Upper lobe of left lung (tissue), 6 donors: ENCODE measurements at places on chromosomes 4 and X. TPM values are rescaled to one million over a fixed set of nuclear protein-coding genes. Genes with fewer than 3 reads are reported as not detected.

GRCh38 chr4:143417679-143418403 lies 81.2 kb downstream of the GAB1 start:
- H3K36me3 ChIP-seq, result peaks cover 27% of the 10 kb centered on the region
- peak; percentile 6 for DNase-seq
- no peak overlapping the region for H3K27ac ChIP-seq
- H3K4me3 ChIP-seq, result no peak overlapping the region
- no peaks in the 10 kb centered on the region for H3K27me3 ChIP-seq

DNA sequence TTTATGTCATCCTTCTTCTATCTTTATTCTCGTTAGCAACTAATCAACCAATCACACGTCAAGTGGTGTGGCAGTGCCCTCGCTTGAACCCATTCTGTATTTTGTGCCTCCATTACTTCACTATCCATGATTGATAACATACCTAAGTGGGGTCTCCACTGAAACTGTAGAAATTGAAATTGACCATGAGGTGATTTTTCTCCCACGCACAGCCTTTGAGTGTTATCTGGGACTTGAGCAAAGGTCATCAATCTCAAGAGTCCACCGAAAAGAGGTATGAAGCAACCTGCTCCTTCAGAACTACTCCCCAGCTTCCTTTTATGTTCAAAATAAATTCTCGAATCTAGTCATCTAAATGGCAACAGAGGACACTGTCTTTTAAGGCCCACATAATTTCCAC lies 111.1 kb downstream of the SCD5 start:
- no peak for DNase-seq
- no peak overlapping the region for H3K4me3 ChIP-seq
- no peaks in the 10 kb centered on the region for H3K36me3 ChIP-seq

Gene CXorf65
- 3.3 TPM for total RNA-seq

DNA sequence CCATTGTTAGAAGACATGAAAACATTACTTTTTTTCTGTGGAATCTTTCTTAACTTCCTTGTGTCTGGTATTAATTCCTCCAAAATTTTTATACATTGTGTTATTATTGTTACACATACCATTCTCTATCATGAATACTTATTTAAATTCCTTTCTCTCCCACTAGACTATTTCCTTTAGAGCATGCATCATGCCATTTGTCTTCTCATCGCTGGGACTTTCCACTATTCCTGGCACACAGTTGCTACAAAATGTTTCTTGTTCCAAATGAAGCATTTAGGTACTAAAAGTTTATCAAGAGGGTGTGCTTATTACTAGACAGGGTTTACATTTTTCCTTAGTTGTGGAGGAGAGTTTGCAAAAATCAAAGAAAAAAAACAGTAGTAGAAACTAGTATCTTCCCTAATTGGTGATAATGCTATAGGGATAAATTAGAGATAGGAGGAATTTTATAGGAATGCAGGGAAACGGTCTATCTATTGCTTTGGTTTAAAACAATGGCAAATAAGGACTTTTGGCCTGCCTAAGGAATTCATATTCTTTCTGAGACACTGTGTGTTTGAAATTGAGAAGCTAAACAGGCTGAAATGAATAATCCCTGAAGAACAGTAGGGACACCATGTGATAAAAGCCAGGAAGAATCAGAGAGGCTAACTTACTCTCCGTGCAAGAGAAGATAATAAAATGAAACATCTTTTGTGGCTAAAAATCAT lies 187.5 kb upstream of the TBC1D9 start:
- no peaks in the 10 kb centered on the region for H3K36me3 ChIP-seq
- H3K4me3 ChIP-seq, result no peak overlapping the region
- H3K4me1 ChIP-seq, result no peaks in the 10 kb centered on the region
- H3K27me3 ChIP-seq, result no peaks in the 10 kb centered on the region

- H3K4me3 ChIP-seq, result no peak overlapping the region
- no peaks in the 10 kb centered on the region for H3K36me3 ChIP-seq
- no peaks in the 10 kb centered on the region for H3K4me1 ChIP-seq
- H3K27ac ChIP-seq, result no peak overlapping the region
- no peaks in the 10 kb centered on the region for H3K27me3 ChIP-seq
These were observed 189.3 kb upstream of the ANXA3 start for GRCh38 chr4:78362310-78362709.

Gene AKAP14
- total RNA-seq, result 10.5 TPM

GRCh38 chrX:3141031-3141430 lies 99.8 kb downstream of the ARSF start:
- H3K4me1 ChIP-seq, result no peaks in the 10 kb centered on the region
- no peaks in the 10 kb centered on the region for H3K36me3 ChIP-seq
- no peak overlapping the region for H3K4me3 ChIP-seq
- no peak for DNase-seq

GRCh38 chr4:74279716-74280115 lies 28.6 kb upstream of the EPGN start:
- H3K36me3 ChIP-seq, result no peaks in the 10 kb centered on the region
- H3K4me1 ChIP-seq, result no peaks in the 10 kb centered on the region
- DNase-seq, result no peak
- no peaks in the 10 kb centered on the region for H3K27me3 ChIP-seq

Gene RASSF6
- total RNA-seq, result 1.1 TPM

DNA sequence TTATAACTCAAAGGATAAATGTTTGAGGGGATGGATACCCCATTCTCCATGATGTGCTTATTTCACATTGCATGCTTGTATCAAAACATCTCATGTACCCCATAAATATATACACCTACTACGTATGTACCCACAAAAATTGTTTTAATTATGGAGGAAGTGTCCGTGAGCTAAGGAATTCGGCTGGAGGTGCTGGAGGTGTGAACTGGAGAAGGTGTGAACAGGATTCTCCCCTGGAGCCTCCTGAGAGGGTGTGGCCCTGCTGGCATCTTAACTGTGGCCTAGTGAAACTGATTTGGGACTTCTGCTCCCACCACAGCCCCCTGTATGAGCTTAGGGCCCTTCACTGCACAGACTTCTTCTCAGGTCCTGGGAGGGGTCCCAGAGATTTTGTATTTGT lies 23.4 kb downstream of the PNMA6E start:
- no peaks in the 10 kb centered on the region for H3K27me3 ChIP-seq
- H3K4me1 ChIP-seq, result no peaks in the 10 kb centered on the region
- no peaks in the 10 kb centered on the region for H3K36me3 ChIP-seq
- no peak for DNase-seq
- no peak overlapping the region for H3K4me3 ChIP-seq

- no peak overlapping the region for H3K4me3 ChIP-seq
- H3K27ac ChIP-seq, result no peak overlapping the region
- H3K36me3 ChIP-seq, result no peaks in the 10 kb centered on the region
- H3K4me1 ChIP-seq, result no peaks in the 10 kb centered on the region
- no peak for DNase-seq
These were observed 169.1 kb upstream of the ETNPPL start for GRCh38 chr4:108931926-108932325.

DNA sequence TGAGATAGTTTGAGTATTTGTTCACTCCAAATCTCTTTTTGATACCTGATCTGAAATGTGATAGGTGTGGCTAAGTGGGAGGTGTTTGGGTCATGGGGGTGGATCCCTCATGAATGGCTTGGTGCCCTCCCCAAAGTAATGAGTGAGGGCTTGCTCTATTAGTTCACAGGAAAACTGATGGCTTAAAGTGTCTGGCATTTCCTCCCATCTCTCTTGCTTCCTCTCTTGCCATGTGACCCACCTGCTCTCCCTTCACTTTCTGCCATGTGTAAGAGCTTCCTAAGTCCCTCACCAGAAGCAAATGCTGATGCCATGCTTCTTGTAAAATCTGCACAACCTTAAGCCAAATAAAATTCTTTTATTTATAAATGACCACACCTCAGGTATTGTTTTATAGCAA lies 61.1 kb downstream of the MAD2L1 start:
- DNase-seq, result no peak
- H3K27ac ChIP-seq, result no peak overlapping the region
- no peaks in the 10 kb centered on the region for H3K4me1 ChIP-seq
- no peaks in the 10 kb centered on the region for H3K27me3 ChIP-seq

Gene AWAT2
- not detected for total RNA-seq

DNA sequence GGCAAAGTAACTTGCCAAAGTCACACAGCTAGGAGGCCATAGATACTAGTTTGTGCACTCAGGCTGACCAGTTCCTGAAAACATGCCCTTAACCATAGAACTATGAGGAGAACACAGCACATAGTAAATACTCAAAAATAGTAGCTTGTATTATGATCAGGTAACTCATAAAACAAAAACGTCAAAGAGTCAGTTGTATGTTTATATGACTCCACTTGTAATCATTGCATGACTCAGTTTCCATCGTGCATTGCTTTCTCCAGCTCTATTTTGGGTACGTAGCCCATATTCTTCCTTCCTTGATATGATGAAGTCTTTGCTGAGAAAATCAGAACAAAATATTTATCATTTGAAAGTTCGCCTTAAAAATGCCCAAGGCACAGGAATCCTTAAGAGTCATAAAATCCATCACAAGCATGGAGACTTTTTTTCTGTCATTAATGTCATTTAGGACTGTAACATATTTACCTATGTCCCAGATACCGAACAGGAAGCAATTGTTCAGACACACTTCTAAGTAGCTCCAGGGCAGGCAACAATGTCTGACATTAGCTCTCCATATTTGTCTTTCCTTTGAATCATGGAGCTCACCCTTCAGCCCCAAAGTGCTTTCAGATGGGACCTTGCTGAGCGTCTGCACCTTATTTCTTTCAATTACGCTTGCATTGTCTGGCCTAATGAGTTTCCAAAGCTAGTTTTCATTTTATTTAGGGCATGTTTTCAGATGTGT lies 11.2 kb upstream of the MID1 start:
- H3K4me3 ChIP-seq, result no peak overlapping the region
- no peaks in the 10 kb centered on the region for H3K4me1 ChIP-seq
- no peak overlapping the region for H3K27ac ChIP-seq
- H3K27me3 ChIP-seq, result no peaks in the 10 kb centered on the region
- no peak for DNase-seq
- no peaks in the 10 kb centered on the region for H3K36me3 ChIP-seq

Gene GABRE
- total RNA-seq, result 50.5 TPM

Gene ADRA2C
- total RNA-seq, result 3.0 TPM

DNA sequence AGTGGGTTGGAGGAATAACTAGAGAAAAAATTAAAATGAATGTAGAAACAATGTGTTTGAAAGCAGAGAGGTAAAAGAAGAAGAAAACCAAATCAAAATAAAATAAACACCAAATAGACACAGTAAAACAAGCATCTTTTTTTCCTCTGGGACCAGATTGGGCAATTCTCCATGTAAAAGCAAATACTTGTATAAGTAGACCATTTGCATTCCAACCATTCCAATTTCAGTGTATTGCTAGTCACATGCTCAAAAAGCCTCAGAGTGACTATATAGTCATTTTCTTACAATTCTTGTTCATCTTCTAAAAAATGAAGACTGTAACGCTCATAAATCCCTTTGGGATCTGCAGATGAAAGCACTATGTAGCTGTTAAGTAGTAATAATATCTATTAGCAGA lies 969.5 kb downstream of the PCDH18 start:
- H3K27me3 ChIP-seq, result no peaks in the 10 kb centered on the region
- no peak overlapping the region for H3K4me3 ChIP-seq
- DNase-seq, result no peak

Gene EDNRA
- total RNA-seq, result 9.7 TPM

Gene MAP3K15
- total RNA-seq, result 5.2 TPM

GRCh38 chrX:24426340-24426913 lies 38.7 kb upstream of the PDK3 start:
- H3K36me3 ChIP-seq, result no peaks in the 10 kb centered on the region
- no peak overlapping the region for H3K27ac ChIP-seq
- peaks cover 9% of the 10 kb centered on the region for H3K4me1 ChIP-seq
- no peaks in the 10 kb centered on the region for H3K27me3 ChIP-seq
- H3K4me3 ChIP-seq, result no peak overlapping the region
- no peak for DNase-seq

Gene GRIA3
- total RNA-seq, result under 0.01 TPM

- no peaks in the 10 kb centered on the region for H3K27me3 ChIP-seq
- no peak for DNase-seq
- no peaks in the 10 kb centered on the region for H3K36me3 ChIP-seq
- H3K4me3 ChIP-seq, result no peak overlapping the region
These were observed 165.4 kb downstream of the SHROOM3 start for GRCh38 chr4:76600447-76600846.

- no peak overlapping the region for H3K27ac ChIP-seq
- DNase-seq, result no peak
- H3K4me1 ChIP-seq, result peaks cover 6% of the 10 kb centered on the region
- H3K27me3 ChIP-seq, result no peaks in the 10 kb centered on the region
- no peak overlapping the region for H3K4me3 ChIP-seq
These were observed 104.1 kb downstream of the ZAR1 start for GRCh38 chr4:48594180-48594579.

- H3K4me3 ChIP-seq, result no peak overlapping the region
- no peak overlapping the region for H3K27ac ChIP-seq
- no peaks in the 10 kb centered on the region for H3K4me1 ChIP-seq
These were observed 7.7 kb downstream of the SASH3 start for GRCh38 chrX:129787336-129788055.

Gene ATP1B4
- total RNA-seq, result not detected

GRCh38 chr4:123325241-123325681 lies 71.3 kb upstream of the SPRY1 start:
- no peaks in the 10 kb centered on the region for H3K27me3 ChIP-seq
- H3K4me3 ChIP-seq, result no peak overlapping the region
- peak; percentile 31 for DNase-seq
- H3K27ac ChIP-seq, result no peak overlapping the region
- H3K36me3 ChIP-seq, result no peaks in the 10 kb centered on the region
